Upper lobe of left lung (tissue), 6 donors: ENCODE measurements at places on chromosomes 4 and X.

DNA sequence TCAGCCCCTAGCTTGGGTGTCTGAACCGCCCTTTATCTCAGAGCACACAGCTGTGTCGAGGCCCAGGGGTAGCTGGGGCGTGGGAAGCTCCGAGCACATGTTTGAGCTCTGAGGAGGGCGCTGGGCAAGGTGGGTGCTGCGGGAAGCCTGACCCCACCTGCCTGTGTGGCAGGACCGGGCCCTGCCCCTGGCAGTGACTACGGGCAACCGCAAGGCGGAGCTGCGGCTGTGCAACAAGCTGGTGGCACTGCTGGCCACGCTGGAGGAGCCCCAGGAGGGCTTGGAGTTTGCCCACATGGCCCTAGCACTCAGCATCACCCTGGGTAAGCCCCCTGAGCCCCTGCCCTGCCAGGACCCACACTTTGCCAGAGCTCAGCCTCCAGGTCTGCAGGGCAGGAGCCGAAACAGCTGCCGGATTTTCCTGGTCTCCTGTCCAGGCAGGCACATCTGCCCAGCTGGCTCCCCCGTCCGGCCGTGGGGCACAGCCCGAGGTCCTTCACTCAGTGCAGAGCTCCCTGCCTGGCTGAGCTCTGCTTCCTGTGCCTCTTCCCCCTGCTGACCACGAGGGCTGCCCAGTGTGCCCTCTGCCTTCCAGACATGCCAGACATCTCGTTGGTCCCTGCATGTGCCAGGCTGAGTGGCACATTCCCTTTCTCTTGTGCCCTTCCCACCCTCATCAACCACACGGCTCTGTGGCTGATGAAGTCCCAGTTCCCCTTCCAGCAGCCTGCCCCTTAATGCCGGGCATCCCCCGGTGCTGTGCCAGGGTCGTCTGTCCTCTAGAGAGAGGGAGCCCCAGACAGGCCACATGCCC lies 33.2 kb upstream of the HTRA3 start:
- no peak for DNase-seq

GRCh38 chr4:183388777-183389176 lies 55.7 kb upstream of the CDKN2AIP start:
- no peak for DNase-seq

DNA sequence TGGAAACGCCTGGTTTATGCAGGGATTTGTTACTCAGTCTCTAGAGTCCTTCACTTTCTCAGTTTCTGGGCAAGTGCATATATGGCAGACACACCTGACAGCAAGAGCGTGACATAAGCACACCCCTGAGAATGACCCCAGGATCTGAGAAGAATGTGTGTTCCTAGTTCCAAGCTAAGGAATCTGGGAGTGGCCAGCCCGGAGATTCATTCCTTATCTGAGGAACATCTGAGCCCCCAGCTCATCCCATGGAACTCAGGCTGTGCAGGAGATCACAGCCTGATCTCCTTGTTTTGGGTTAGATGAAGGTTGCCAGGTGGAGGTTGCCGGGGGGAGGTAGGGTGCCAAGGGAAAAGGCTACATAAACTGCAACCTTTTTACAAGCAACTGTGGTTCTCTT lies 23.8 kb upstream of the KIAA0232 start:
- no peak for DNase-seq

GRCh38 chrX:132968296-132968949 lies 10.0 kb upstream of the HS6ST2 start:
- no peak for DNase-seq

DNA sequence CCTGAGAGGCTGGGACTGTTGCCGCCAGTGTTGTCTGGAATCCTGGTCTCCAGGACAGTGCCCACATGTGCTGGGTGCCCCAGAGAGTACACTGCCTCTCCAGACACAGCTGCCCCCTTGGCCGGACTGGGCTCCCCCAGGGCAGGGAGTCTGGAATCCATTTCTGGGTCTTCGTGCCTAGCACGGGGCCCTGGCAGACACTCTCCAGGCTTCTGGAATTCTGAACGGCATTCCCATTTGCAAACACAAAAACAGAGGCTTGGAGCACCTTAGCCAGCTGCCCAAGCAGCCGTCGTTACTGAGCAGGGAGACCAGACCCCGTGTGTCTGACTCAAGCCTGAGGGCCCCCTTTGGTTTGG lies 20.8 kb downstream of the HMX1 start:
- no peak for DNase-seq

- no peak for DNase-seq
These were observed 36.4 kb upstream of the FRAS1 start for GRCh38 chr4:78020677-78021076.

GRCh38 chr4:41024556-41025491 lies 189.5 kb downstream of the APBB2 start:
- DNase-seq, result no peak
